ENCODE measurements at places on chromosomes 5 and 9.

DNA sequence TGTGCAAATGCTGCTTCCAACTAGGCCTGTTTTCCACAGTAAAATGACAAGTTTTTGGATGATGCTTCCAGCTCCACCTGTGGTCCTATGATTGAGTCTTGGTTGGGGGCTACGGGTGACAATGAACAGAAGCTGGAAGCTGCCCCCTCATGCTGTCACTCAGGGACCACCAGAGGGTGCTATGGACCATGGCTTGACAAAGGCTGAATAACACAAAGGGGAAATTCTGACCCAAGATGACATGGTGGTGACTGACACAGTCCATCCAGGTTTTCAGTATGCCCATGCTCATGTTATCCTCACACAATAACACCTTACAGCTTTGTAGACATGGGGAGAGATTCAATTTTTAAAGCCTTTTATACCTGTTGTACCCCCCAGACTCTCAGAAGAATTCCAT, 23.9 kb upstream of the SAP30L start:
- DNase-seq = no peak

DNA sequence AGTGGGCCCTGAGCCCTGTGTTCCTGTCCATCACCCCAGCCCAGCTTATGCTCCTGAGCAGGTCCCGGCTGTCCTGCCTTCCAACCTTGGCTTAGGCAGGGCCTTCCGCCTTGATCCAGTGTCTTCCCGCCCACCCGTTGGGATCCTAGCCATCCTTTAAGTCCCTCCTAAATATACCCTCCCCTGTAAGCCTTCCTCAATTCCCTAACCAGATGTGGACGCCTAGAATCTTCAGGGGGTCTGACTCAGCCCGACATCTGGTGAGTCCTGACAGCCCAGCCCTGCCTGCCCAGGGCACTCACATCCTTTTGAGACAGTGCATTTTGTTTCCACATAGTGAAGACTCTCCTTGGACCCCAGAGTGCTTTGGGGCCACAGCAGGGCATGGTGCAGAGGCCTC, 23.7 kb downstream of the SLC6A7 start:
- DNase-seq = no peak

GRCh38 chr9:71326360-71326759, 204.9 kb upstream of the TRPM3 start:
- no peak for DNase-seq

- no peak for DNase-seq
Measured at GRCh38 chr5:168011096-168011495, 280.3 kb upstream of the WWC1 start.

DNA sequence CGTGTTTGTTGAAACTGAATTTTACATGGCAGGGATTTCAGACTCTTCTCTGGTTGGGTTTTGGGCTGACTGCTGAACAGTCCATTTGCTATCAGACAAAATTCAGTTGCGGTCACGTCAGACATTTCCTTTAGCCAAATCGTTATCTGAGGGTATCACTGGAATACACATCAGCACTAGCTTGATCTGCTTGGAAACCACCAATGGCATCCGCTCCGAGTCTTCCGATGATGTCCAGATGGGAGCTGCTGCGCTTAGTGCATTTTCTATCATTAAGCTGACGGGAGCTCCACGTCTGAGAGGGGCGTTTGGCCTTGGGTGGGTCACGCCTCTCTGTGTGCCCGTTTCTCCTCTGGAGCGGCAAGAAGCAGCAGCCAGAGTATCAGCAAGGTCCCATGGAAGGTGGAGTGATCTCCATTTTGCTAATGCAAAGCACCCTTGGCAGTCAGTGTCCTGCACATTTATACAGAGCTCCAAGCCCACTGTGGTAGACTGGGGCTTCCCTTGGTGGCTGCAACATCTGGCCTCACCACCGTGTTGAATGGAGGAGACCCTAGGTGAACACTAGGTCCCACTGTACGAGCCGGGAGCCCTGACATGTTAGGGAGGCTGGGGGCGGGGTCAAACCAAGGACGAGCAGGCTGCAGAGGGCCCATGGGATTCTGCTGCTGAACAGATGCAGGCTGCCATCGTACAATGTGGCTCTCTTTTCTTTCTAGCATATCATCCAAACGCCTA, 134.6 kb upstream of the PHYKPL start:
- DNase-seq = no peak

DNA sequence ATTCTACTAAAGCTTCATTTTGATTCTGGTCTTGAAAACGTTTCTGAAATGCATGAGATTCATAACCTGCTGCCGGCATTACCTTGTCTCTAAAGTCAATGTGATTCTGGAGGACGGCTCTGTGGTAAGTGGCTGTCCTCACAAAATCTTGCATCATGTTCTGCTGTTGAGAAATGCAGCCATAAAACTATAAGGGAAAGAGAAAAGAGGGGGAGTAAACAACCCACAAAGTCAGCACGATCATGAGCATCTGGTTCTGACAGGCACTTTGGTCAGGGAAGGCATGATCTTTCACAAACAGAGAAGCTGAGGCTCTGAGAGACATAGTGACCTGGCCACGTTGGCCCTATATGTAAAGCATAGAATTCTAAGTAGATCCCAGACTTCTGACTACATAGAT, 168.9 kb upstream of the PUM3 start:
- no peak for DNase-seq

GRCh38 chr5:18771097-18771610, 1136.9 kb downstream of the TAF11L14 start:
- DNase-seq = no peak

- no peak for DNase-seq
Measured at GRCh38 chr5:53256746-53257145, 147.2 kb upstream of the MOCS2 start.

DNA sequence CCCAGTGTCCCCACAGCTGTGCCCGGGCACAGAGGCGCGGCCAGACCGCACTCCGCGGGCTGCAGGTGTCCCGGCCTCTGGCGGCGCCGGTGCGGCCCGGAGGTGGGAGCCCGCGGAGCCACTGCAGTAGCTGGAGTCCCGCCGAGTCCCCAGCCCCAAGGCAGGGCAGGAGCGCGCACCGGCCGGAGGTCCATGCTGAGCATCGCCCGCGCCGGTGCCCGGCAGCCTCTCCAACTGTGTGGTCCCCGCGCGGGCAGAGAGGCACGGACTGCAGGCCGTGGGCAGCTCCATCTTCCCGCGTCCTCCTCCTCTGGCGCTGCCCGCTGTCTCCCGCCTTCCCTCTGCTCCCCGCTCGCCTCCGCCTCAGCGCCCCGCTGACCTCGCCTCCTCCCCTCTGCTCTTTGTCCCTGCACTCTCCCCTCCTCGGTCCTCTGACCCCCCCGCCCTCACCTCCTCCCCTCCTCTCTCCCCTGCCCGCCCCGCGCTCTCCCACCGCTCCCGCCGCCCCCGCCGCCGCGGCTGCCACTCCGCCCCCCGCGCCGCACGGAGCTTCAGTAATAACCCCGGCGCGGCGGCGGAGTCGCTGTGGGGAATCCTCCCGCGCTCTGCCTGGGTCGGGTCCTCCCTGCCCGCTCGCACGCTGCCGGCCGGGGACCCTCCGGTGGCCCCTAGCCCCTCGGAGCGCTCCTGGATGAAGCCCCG, at the start of gene ADAMTS16:
Gene ADAMTS16 (plus strand): TSS at position 554 of the 702 bp plus-strand sequence. CDS start 138 bp downstream, at position 692.
- DNase-seq = no peak

DNA sequence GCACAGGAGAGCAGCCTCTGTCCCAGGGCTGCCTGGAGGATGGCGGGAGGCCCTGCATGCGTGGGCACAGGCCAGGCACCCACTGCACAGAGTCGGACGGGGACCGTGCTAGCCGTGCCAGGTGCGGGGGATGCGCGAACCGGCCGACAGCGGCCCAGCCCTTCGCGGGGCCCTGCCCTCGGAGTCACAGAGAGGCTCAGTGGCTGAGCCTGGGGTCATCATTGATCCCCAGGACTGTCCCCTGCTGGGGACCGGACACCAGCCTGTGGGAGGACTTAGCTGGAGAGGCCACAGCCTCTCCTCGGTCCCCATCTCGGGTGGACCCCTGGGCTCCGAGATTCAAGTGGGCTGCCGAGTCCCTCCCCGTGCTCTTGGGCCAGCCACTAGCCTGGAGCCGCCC, 19.1 kb upstream of the LAMC3 start:
- DNase-seq = no peak

- no peak for DNase-seq
Measured at GRCh38 chr5:111200828-111201227, 23.4 kb upstream of the CAMK4 start.

GRCh38 chr9:127013597-127013996, 99.0 kb downstream of the RALGPS1 start:
- DNase-seq = no peak

GRCh38 chr9:115548609-115549260, 430.8 kb upstream of the TNC start:
- DNase-seq = no peak

DNA sequence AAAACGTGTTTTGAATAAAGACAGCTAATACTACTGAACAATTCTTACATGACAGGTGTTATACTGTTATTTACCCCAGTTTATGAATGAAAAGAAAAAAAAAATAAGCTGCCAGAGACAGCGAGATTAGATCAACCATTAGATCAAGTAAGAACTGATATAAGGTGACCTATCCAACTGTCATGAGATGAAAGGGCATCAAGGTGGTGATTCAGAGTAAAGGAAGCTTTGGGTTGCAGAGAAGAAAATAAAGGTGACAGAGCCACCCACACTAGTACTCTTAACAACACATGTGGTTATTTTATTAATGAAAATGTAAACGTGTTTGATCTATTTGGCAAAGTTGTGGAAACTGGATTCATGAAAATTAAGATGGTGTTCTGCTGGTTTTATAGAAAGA, 435.2 kb downstream of the GABRG2 start:
- no peak for DNase-seq

- no peak for DNase-seq
Measured at GRCh38 chr9:124559871-124560270, 52.7 kb upstream of the NR5A1 start.

DNA sequence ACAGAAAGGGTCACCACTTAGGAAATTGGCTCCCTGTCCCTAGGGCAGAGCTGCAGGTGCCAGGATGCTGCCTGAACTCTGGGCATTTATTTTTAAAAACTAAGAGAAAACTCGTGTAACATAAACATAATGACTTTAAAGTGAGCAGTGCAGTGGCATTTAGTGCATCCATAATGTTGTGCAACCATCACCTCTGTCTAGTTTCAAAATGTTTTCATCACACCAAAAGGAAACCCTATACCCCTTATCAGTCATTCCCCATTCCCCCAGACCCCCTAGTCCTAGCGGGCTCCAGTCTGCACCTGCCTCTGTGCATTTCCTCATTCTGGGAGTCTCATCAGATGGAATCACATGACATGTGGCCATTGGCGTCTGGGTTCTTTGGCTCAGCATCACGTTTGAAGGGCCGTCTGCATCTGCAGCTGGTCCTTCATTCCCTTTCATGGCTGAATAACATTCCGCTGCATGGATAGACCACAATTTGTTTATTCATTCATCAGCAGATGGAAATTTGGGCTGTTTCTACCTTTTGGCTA, 55.8 kb downstream of the NSG2 start:
- no peak for DNase-seq

All from stimulated activated CD8-positive, alpha-beta memory T cell treated with anti-CD3 and anti-CD28 coated beads, Interleukin-12 subunit alpha, Interleukin-12 subunit beta, amount 100 ng/mL, for 4 hours (primary cell).